ENCODE measurements at places on chromosomes 13 and 19.
A peak's percentile ranks its signal among the peaks of the same experiment; 100 is the strongest.

DNA sequence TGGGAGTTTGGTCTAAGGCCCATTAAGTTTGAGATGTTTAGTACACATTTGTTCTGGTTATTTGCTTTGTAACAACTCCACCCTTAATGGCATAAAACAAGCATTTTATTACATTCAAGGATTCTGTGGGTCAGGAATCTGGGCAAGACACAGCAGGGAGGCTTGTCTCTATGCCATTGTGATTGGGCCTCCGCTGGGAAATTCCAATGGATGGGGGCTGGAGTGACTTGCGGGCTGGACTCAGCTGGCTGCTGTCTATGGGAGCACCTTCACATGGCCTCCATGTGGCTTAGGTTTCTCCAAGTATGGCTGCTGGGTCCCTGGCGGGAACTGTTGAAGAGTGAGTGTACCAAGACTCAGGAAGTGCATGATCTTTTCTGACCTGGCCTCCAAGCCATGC is 159.0 kb downstream of the PAN3 start:
- DNase-seq, result no peak

DNA sequence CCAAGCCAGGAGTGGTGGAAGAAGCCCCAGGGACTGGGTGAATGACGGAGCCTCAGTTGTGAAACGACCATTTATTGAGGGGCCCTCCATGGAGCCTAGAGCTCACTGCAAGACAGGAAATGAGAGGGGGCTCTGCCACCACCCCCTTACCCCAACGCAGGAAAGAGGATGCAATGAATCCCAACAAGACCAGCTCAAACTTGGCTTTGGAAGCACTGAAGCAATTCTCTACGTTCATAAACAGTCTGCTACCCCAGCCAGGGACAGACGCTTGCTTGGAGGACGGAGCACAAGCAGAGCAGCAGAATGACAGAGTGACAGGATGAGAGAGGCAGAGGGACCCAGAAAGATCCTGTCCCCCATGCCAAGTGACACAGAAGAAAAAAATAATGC is 1.0 kb downstream of the PRKACA start:
- no peak for DNase-seq

DNA sequence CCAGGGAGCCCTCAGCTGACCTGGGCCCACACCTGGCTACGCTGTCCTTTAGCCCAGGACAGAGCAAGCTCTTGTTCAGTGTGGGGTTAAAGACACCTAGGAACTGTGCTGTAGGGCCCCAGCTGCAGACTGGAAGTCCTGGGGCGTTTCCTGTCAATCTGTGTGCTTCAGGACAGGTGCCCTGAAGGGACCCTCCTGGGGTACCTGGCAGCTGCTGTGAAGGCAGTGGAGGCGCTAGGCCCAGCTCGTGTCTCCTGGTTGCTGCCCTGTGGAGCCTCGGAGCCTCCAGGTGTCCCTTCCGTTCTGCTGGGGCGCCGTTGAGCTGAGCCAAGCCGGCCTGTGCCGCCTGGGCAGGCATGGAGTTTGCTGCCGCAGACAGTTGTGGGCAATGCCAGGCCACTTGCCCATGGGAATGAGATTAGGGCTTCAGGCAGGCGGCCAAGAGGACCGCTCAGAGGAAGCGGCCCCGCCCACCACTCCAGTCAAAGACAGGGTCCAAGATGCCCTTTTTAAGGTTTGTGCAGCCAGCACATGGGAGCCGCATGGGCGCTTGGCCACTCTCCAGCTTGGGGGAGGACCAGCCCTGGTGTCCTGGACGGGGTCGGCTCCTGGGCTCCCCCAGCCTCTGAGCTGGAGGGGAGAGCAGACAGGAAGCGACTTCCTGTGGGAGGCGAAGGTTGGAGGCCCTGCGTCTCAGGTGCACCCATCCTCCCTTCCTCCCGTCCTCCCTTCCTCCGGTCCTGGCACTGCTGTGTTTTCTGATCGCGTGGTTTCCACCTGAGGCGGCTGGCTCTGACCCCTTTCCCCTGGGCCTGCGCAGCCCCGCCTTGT is 4.0 kb downstream of the PTBP1 start:
- DNase-seq, result peak; percentile 42

GRCh38 chr19:48703316-48703715 is 7.5 kb downstream of the FUT2 start:
- DNase-seq, result no peak

GRCh38 chr13:98172590-98173422 is 4.3 kb downstream of the RNF113B start:
- no peak for DNase-seq

- DNase-seq, result no peak
These were observed 213.7 kb downstream of the SLITRK5 start for GRCh38 chr13:87884884-87885283.

DNA sequence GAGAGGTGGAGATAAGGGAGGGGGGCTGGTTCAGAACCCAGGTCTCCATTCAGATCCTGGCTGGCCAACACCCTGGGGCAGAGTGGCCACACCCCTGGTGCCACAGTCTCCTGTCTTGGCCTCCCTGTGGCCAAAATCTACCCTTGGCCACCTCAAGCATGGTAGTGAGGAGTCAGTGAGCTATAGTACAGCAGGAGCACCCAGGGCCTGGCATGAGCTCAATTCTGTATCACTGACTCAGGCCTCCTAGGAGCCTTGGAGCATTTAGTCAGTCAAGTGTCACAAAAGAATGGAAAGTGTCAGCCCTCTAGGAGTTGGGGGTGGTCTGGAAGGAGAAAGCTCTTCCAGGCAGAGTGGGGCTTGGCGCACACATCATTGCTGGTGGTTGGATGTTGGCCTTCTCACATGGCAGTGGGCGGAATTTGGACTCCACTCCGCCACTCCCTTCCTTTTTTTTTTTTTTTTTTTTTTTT is 6.6 kb upstream of the CD79A start:
- no peak for DNase-seq

DNA sequence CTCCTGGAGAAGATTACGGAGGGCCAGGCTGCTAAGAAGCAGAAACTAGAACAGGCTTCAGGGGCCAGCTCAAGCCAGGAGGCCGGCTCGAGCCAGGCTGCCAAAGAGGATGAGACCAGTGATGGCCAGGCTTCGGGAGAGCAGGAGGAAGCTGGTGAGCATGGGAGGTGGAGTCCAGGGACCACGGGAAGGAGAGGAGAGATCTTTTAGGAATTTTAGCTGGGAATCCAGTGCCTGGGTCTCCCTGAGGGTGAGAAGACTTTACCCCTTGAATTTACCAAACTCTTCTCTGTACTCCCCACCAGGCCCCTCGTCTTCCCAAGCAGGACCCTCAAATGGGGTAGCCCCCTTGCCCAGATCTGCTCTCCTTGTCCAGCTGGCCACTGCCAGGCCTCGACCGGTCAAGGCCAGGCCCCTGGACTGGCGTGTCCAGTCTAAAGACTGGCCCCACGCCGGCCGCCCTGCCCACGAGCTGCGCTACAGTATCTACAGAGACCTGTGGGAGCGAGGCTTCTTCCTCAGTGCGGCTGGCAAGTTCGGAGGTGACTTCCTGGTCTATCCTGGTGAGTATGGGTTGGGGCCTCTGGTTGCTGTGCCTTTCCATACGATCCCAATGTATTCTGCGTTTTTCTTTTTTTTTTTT is 824 bp downstream of the TSEN34 start:
- DNase-seq, result no peak

DNA sequence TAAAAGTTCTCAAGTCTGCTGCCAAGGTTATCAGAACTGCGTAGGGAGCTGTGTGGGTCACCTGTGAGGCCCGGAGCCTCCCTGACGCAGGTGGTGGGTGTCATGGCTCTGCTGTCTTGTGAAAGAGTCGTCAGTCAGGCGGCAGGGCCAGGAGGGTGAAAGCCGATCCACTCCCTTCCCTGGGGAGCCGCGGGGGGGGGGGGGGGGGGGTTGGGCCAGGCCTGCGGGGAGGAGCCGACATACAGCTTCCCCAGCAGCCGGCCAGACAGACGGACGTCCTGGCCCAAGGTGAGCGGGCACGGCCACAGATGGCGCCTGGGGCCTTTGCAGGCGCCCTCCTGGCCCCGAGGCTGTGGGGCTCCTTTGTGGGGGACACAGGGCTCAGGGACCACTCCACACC is 12.4 kb downstream of the SBNO2 start:
- DNase-seq, result no peak

DNA sequence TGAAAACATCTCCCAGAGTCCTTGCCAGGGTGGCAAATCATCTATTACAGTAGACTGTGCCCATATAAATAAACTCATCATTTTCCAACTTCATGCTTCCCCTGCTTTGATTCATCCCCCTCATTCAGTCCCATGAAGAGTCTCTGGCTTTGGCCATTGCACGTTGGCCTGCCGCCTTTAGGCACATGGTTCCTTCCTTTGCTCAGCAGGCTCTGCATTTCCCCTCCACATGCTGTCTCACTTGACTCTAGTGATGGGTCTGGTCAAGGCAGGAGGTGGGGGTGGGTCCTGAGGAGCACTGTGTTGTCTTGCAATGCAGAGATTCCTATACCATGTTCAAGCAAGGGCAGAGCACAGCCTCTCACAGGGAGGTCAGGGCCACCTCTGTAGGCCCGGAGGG is 48.8 kb upstream of the ARGLU1 start:
- DNase-seq, result no peak

DNA sequence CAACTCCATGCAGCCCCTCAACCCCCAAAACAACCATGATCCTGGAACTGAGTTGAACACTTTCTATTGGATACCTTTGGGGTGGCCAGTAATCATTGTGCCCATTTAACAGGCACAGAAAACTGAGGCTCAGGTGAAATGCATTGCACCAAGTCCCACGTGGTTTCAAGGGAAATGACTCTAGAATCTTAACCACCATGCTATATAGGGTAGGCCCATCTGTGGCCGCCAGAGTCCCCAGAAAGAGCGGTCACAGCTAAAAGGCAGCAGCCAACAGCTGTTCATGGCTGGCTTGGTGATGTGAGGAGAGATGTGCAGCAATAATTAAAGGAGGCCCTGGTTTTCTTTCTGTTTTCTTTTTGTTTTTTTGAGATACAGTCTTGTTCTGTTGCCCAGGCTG is 2.6 kb downstream of the CNN1 start:
- no peak for DNase-seq

GRCh38 chr13:42354241-42355091 is 82.5 kb downstream of the AKAP11 start:
- DNase-seq, result peak; percentile 63

DNA sequence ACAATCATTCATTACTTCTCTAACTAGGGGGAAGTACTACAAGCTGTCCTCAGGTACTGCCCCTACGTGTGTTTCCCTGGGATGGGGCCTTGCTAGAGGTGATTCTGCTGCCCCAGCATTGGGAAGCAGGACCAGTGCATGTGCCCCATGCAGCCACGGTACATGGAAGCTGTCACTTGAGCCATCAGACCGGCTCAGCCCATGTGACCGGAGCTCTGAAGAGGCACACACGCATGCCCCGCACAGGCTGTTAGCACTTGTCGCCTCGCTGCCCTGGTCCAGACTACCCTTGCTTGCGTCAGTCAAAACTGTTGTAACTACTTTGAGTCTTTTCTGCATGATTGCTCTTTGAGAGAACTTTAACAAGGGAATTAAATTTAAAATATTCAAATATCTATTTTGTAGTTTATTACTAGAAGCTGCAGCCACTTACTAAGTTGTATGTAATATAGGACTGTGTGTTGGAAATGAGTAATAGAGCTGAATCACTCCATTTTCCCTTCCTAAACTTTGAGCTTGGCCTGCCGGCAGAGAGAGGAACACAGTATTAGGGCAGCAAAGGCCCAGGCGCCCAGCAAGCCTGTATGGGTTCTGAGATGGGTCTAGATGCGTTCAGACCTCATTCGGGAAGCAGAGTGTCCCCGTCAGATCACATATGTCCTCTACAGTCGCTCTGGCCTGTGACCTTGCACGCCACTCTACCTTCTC is 42.2 kb downstream of the DHRS12 start:
- no peak for DNase-seq

DNA sequence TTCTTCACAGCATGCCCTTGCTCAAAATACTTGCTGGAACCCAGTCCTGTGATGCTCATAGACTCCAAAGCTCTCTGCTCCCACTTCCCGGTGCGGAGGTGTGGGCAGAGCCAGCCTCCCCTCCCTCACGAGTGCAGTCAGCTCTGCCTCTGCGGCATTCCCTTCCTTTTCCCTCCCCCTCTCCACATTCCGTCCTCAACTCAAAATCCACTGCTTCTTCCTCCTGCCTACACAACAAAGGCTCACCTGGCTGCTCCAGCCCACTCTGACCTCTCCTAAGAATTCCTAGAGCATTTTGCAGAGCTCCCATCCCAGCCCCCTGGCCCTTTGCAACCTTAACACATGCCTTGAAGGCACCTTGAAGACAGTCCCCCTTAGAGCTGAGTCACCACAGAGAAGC is 527.9 kb downstream of the MYO16 start:
- DNase-seq, result no peak

DNA sequence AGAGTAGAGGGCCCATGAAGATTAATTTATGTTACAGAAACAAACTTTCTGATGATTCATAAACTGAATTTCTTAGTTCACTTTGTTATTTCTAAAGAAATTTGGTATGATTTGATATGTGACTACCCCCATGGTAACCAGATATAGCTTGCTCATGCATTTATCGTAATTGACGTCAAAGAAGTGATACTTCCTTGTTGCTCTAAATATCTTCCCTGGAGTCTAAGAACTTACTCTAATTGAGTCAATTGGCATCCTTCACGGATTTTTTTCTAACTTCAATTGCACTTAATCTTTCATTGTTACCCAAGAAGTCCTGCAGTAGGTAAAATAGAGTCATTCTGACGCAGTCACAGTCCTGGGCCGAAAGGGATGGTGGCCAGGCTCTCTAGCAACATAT is 240.9 kb downstream of the GPC5 start:
- no peak for DNase-seq

DNA sequence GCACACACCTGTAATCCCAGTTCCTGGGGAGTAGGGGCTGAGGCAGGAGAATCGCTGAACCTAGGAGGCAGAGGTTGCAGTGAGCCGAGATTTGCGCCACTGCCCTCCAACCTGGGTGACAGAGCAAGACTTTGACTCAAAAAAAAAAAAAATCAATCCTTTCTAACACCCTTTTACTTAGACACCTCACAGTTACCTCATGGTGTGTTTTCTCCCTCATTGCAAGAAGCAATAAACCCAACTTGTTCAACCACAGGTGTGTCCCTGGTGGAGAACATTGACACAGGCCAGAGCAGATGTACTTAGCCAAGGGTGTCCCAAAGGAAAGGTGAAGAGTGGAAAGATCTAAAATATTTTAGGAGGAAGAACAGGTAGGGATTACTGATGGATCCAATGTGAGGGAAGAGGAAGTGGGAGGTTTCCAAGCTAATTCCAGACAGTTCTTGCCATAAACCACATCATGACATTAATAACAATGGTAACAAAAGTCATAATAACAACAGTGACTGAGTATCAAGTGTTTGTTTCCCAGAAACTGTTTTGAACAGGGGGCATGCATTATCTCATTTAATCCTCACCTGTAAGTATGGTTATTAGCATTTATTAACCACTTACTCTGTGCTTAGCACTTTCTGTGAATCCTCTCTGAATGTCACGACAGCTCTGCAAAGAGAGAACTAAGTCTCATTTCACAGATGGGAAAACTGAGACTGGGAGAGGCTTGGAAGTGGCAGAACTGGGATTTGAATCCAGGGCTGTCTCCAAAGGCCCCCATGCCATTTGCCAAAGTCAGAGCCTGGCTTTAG is 3.1 kb upstream of the LYPD3 start:
- no peak for DNase-seq

DNA sequence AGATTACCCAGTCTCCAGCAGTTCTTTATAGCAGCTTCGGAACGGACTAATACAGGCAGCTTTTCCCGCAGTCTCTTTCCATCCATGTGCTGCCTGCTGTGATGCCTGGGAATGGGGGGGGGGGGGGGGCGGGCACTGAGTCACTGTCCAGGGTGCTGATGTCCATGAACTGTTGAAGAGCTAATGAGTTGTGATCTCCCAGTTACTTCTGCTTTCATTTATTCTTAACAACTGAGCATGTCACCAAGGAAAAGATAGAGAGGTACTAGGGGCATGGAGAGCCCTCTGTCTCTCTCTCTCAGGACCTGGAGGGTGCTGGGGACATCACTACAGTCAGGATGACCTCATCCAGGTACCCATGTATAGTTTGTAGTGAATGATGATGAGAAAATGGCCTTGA is 20.3 kb upstream of the CEACAM1 start:
- DNase-seq, result no peak

Measured in stimulated activated naive CD8-positive, alpha-beta T cell treated with anti-CD3 and anti-CD28 coated beads, Interleukin-15, amount 100 ng/mL, for 72 hours (primary cell).